ENCODE measurements at places on chromosomes 4 and X. TPM values are rescaled to one million over a fixed set of nuclear protein-coding genes. Genes with fewer than 3 reads are reported as not detected.

The IL21 gene
- total RNA-seq: 0.20 TPM

The SHROOM2 gene
- total RNA-seq: 0.35 TPM

DNA sequence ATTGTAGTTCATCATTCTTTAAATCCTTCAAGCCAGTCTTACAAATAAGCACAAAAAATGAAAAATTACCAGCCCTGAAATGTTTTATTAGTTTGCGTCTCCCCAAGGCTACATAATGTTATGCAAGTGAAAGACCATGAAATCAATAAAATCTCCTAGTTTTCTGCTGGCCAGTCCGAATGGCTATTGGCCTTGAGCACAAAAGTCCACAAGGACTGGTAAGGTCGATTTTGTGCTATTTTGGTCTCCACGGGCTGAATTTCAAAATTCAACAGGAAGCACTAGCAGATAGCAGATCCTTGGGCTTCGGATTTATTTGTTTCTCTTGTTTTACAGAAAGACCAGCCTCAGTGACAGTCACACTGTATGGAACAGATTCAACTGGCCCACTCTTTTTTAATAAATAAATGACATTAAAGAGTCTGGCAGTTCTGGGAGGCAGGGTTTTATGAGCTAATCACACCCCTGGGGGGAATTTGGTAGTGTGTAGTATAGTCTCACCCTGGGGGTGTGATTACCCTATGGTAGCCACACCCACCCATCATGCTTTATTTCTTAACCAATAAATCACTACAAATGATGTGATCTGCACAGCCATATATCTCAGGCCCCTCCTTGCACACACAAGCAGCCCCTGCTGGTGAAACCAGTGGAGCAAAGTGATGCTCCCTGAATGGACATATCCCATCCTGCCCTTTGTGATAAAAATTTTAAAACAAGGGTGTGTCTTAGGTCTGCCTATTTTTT is 51.1 kb upstream of the TMEM33 start:
- peaks cover 25% of the 10 kb centered on the region for H3K4me1 ChIP-seq
- no peaks in the 10 kb centered on the region for H3K36me3 ChIP-seq
- H3K4me3 ChIP-seq: no peak overlapping the region
- H3K27ac ChIP-seq: no peak overlapping the region
- no peak for DNase-seq
- H3K27me3 ChIP-seq: peaks cover 15% of the 10 kb centered on the region

DNA sequence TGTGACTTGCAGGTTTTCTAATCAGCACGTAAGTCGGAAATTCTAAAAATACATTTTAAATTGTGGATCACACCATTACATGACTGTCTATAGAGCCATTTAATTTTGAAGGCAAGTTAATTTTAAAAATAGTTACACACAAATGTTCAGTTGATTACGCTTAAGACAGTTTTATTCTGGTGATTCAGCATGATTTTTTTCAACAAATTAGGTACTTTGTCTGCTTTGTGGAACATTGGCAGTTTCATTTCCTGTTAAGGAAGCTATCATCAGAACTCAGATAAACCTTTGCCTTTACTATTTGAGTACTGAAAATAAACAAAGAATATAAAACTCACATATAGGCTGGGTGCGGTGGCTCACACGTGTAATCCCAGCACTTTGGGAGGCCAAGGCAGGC is 19.5 kb downstream of the SAT1 start:
- no peaks in the 10 kb centered on the region for H3K4me1 ChIP-seq
- H3K4me3 ChIP-seq: no peak overlapping the region
- no peaks in the 10 kb centered on the region for H3K36me3 ChIP-seq
- no peak for DNase-seq
- H3K27ac ChIP-seq: no peak overlapping the region

All from CD4-positive, CD25-positive, alpha-beta regulatory T cell (primary cell).